GM03348 (cell line): ENCODE measurements at places on chromosomes 3 and 15.

DNA sequence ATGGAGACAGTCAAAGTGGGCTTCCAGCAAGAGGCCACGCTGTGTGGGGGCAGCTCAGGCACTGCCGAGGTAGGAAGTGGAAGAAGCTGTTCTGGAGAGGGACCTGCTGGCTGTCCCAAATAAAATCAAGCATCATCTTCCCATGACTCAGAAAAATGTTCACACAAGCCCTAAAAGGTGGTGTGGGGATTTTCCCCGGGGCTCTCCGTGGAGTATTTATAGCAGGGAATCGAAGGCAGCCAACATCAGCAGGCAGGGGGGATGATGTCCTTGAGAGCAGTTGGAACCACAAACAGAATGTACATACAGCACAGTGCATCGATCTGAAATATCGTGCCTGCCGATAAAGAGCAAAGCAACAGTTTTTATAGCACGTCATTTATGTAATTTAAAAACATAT lies 27.6 kb downstream of the PRR23E start:
- peak; percentile 4 for DNase-seq

GRCh38 chr15:66655997-66656396 lies 46.0 kb upstream of the SMAD6 start:
- DNase-seq: no peak

DNA sequence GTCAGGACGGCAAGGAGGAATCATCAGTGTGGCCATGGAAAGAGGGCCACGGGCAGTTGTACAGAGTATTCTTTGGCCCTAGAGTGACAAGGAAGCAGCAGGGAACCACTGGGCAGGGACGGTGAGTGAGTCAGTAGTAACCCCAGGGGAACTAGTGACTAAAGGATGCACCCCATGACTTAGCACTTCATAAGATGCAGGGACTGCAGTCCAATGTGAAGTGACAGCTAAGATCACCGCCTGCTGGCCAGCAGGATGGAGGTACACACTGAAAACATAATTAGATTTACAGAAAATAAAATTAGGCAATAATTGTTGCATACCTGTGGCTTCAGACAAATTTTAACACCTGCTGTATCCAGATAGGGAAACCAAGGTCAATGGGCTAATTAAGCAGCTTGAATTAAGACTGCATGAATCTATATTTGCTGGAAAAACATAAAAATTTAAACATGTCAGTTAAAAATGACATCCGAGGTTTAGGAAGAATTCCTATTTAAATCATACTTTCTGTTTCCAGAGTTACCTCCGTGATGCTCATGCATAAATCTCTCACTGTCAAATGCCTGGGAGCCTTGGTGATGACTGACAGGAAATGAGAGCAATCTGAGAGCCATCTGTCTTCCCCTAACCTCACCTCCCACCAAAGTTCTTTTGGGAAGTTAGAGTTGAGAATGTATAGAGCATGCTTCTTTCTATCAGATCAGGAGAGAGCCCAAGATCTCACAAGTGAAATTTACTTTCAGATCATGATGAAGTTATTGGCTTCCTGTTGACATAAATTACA lies 56.5 kb downstream of the DCLK3 start:
- peak; percentile 66 for DNase-seq

GRCh38 chr3:71652781-71653413 lies 69.4 kb upstream of the FOXP1 start:
- peak; percentile 78 for DNase-seq

GRCh38 chr15:69099941-69100340 lies 60.5 kb upstream of the GLCE start:
- DNase-seq: no peak

DNA sequence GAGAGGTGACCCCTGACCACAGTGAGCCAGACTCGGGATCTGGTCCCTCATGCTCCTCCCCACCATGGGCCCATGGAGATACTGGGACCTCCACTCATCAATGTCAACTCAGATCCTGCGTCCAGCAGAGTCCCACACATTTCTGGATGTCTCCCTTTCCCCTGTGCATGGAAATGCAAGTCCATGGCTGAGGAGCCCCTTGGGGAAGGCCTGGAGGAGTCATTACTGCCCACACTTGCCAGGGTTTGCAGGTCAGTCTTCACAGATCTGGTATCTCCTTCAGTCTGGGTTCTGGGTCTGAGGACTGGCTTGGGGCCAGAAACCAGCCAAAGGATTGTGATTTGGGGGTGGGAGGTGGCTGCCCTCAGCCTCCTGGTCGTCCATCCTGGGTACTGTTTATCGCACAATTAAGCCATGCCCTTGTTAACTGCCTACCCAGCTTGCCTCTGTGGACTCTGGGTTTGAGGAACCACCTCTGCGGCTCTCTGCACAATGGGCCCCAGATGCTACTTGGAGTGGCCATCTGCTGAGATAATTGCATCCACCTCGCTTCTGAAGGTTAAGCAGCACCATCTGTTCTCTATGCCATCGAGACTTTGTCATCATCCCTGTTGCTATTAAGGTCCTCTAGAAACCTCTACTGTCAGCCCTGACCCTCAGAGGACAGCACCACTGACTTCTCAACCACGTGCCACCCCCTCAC lies 49.9 kb upstream of the KLF13 start:
- peak; percentile 2 for DNase-seq

- DNase-seq: no peak
Observed at GRCh38 chr15:37136666-37137065, 36.3 kb upstream of the MEIS2 start.

DNA sequence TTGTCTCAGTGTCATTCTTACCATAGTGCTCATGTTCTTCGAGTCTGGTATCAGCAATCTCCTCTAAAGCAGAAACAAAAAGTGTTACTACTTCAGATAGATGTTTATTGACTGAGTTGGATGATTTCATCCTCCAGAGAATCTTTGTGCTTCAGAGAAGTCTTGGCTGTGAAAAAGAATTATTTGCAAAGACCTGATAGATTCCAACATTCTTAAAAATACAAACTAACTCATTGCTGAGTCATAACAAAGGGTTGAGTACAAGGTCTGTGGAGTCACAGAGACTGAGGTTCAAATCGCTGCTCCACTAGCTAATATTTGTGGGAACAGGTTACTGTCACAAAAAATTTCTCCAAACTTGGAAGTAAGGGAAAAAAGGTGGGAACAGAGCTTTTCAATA lies 9.0 kb upstream of the STRIT1 start:
- peak; percentile 34 for DNase-seq

DNA sequence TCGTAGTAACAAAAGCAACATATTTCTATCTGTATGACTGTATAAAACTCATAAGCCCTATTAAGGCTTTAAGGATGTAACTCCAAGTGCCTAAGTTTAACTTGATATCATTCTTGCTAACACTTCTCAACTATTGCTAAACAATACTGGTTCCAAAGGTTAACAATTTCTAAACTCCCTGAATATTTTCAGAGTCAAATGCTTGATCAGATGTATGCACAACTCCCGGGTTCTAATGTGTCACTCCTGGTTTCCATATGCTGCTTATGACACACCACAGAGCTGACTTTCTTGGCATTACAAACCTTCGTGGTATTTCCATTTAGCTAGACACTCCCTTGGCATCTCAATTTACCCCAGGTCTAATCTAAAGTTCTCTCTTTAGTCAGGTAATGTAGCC lies 26.3 kb downstream of the DZIP1L start:
- DNase-seq: peak; percentile 35

DNA sequence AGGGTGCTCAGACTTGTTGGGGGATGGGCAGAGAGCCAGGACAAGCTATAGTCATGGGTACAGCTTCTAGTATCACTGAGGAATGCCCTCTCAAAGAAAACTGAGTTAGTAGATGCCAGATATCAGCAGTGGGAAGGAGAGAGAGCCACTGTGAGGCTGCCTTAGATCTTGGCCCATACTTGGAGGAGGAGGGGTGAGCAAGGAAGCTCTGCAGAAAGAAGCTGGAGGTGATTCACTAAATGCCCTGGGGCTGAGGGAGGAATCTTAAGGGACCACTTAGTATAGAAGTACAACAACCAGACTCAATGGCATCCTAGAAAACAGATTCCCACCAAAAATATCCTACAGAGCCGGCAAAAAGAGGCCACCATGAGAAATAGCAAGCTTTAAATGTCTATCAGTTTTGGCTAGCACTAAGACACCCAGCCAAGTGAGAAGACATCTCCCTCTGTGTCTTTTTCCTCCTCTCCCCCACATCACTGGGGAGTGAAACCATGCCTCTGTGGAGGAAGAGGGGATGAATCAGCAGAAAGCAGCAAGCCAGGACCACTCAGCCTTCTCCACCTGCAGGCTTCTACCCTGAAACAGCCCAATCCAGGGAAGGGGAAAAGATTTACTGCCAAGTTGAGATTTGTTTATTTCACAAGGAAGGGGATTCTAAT lies 282.5 kb upstream of the STT3B start:
- peak; percentile 34 for DNase-seq

DNA sequence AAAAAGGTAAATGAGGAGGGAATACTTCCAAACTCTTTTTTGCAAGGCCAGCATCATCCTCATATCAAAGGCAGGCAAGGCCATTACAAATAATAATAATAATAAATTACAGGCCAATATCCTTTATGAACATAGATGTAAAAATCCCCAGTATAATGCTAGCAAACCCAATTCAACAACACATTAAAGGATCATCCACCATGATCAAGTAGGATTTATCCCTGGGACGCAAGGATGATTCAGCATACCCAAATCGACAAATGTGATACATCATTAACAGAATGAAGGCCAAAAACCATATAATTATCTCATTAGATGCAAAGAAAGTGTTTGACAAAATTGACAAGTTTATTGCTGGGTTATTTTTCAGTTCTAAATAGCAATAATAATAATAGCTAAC lies 53.6 kb downstream of the GHSR start:
- DNase-seq: no peak

DNA sequence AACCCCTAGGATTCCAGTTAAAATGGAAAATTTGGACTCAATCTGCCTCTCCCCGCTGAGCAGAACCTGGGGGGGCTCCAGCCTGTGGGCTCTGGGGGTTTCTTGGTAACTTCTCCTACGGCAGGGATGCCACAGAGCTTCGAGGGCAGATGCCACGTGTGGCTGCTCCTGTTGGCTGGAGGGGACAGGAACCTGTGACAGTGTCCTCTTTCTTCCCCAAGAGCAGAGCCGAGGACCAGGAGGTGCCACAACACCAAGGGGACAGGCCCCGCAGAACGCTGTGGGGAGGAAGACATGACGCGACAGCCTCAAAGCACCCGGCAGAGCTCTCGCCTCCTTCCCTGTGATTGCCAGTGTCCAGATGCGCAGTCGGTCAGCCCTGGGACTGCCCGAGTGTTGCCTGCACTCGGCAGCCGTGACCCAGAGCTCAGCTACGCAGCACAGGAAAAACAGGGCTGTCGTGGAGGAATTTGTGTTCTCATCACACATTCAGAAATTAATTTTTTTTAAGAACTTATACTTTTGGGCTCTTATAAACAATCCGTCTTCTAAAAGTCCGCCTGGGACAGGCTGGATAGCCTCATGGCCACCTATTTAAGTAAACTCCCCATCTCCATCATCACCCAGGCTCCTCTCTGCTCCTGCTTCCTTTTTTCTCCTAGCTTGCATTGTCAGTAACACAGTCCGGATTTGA lies 131.9 kb upstream of the MEF2A start:
- no peak for DNase-seq

- no peak for DNase-seq
Observed at GRCh38 chr3:78855190-78855589, 912.6 kb downstream of the ROBO1 start.

- no peak for DNase-seq
Observed at GRCh38 chr3:71407823-71408222, 175.7 kb downstream of the FOXP1 start.

DNA sequence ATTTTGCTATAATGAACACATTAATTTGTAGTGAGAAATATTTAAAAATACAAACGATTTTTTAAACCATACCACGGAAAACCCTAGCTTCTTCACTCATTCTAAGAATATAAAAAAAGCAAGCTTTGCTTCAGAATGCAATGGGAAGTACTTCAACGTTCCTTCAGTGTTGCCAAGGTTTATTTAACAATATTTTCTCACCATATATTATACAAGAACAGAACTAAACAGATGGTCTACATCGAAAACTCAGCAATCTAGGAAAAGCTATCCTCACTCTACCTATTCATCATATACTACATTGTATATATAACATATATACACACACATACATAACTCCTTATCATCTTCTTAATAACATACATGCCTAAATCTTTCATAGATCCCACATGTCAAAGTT lies 1047.4 kb downstream of the IGSF11 start:
- no peak for DNase-seq

DNA sequence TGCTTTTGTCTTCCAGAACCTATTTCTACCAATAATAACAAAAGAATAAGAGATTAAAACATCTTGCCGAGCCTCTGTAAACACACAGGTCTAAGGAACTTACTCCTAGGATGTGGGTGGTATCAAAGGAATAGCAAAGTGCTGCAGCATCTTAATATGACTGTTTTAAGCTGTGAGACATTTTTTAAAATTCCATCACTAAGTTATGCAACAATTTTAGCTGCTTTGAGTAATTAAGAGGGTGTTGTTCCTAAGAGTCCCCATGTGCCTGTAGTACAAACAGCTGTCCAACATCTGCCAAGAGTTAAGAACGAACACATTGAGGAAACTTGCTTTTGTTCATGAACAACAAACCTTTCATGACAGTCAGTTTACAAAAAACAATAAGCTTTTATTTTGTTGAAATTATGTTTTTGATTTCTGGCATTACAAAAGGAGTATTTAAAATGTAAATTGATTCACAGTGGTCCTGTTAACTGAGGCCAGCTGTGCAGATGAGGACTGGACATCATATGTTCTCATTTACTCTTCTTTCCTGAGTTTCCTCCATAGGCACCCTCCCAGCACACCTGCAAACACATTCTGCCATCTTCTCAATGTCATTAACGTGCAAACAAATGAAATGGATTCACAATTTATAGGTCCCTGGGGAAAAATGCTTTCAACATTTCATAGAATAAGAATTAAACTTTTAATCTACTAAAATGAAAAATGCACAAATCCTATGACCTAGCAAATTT lies 337.3 kb upstream of the ARHGEF26 start:
- DNase-seq: no peak

- peak; percentile 59 for DNase-seq
Observed at GRCh38 chr15:63381301-63382204, at the start of gene CA12. Gene CA12 (minus strand): TSS chr15:63381846. CDS start chr15:63381720, 126 bp downstream.

DNA sequence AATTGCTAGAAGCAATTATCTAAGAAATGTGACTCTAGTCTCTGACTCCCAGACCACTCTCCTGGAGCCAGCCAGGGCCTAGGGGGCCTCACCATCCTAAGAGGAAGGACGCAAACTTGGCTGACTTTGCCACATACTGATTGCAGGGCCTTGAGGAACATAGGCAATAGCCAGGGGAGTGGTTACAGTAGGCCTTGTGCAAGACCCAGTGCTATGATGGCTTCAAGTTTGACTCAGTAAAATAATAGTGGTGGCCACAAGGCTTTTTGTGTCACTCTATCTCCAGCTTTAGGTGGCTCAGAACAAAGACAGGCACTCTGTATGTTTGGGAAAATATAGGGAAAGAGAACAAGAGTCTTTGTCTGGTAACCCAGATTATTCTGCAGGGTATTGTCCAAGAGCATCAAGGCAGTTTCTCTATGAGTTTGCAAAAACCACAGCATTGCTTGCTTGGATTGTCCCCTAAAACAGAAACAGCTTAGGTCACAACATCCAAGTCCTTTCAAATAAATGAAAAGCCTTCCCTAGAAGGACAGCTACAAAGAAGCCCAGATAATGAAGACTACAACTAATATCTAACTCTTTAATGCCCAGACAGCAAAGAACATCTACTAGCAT lies 631.5 kb downstream of the PYDC2 start:
- no peak for DNase-seq
